ENCODE measurements at places on chromosomes 12 and 14.

DNA sequence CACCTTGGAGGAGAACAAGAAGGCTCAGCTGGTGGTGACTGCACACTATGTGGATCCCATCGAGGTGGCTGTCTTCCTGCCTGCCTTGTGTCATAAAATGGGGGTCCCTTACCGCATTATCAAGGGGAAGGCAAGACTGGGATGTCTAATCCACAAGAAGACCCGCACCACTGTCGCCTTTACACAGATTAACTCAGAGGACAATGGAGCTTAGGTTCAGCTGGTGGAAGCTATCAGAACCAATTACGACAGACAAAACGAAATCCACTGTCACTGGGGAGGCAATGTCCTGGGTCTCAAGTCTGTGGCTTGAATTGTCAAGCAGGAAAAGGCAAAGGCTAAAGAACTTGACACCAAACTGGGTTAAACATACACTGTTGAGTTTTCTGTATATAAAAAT lies 12.6 kb downstream of the TRAPPC6B start:
- DNase-seq, result no peak

DNA sequence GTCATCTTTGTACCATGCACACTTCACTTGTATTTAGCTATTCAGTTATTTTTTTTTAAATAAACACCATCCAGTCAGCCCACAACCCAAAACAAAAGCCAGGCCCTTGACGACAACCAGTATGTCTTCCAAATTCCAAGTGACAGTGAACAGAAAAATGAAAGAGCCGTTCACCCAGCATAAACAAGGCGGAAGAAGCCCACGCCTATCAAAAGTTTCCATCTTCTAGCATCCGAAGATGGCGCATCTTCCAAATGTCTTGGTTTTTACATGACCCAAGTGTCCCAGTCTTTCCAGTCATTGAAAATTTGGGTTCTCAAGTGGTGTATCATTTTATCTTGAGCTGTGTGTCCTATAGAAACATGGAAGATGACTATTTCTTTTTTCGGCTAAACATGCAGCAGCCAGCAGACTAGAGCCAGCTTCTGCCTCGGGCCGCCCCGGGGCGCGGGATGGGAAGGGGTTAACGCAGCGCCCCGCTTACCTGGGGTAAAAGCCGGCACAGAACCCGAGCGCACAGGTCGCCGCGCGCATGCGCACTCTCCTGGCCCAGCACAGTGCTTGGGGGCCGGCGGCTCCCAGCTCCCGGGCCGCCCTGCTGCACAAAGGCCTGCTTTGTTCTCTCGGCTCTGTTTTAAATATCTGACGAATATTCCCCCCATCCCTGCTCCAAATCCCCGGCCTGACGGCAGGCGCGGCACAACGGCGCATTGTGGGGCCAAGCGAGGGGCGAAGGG lies 164.8 kb downstream of the ZFP36L1 start:
- peak; percentile 32 for DNase-seq

DNA sequence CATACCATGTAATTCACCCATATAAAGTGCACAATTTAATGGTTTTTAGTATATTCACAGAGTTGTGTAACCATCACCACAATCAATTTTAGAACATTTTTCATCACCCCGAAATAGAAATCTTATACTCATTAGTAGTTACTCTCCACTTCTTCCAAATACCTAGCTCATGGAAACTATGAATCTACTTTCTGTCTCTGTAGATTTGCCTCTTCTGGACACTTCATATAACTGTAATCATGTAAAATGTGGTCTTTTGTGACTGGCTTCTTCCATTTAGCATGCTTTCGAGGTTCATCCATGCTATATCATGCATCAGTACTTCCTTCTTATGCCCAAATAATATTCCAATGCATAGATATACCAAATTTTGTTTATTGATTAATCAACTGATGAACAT lies 10.8 kb downstream of the DNAI7 start:
- no peak for DNase-seq

GRCh38 chr12:34606749-34607519 lies 584.6 kb downstream of the ALG10 start:
- DNase-seq, result no peak

DNA sequence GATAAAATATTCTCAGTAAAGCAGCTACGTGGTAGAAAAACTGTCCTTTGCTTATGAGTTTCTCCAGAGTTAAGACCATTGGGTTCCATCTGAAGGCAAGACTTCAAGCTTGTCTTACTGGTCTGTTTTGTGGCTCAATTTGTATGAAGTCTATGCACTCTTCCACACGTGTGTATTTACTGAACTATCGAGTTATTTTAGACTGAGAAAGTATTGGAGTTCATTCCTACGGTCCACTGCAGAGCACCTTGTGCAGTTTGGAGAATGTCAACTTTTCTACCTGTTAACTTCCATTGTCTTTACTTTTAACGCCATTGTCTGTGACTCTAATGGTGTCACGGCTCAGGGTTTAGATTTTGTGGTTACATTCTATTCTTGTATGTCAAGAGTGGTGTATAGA lies 3.7 kb downstream of the HIF1A start:
- no peak for DNase-seq

GRCh38 chr12:96255077-96255476 lies 60.9 kb downstream of the ELK3 start:
- no peak for DNase-seq

DNA sequence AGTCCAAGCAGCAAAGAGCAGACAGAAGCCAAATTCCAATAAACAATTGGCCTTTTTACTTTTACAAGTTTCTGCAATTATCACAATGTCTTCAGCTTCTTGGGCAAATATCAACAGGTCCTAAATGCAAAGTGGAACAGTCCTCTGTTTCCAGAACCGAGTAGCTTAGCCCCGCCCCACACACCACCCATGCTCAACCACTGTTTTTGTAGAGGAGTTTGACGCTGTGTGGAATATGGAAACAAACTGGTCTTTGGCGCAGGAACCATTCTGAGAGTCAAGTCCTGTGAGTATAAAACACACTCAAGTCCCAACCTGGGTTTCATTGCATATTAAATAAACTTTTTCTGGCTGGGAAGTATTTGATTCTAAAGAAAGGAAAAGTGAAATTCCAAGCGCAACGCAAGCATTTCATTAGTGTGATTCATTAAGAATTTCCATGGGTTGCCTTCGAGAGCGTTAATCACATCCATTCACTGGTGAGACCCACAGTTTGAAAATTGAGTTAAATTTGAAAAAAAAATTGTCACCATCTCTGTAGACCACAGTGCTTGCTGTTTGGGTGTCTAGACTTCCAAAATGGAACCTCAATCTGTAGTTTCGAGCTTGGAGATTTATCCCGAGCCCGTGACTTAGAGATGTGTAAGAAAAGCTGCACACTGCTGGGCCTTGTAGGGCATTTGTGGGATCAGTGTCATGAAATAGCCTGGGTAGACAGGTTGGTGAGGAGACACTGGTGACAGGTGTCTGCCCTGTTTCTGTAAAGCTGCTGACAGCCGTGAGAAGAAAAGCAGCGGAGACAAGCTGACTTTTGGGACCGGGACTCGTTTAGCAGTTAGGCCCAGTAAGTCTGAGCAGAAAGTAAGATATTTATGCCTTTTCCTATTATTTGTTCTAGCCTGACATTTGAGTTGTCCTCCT lies 96.1 kb downstream of the DAD1 start:
- no peak for DNase-seq

- no peak for DNase-seq
Observed at GRCh38 chr12:71400481-71400880, 39.1 kb upstream of the LGR5 start.

GRCh38 chr12:12521044-12521485 lies 41.6 kb downstream of the DUSP16 start:
- no peak for DNase-seq

DNA sequence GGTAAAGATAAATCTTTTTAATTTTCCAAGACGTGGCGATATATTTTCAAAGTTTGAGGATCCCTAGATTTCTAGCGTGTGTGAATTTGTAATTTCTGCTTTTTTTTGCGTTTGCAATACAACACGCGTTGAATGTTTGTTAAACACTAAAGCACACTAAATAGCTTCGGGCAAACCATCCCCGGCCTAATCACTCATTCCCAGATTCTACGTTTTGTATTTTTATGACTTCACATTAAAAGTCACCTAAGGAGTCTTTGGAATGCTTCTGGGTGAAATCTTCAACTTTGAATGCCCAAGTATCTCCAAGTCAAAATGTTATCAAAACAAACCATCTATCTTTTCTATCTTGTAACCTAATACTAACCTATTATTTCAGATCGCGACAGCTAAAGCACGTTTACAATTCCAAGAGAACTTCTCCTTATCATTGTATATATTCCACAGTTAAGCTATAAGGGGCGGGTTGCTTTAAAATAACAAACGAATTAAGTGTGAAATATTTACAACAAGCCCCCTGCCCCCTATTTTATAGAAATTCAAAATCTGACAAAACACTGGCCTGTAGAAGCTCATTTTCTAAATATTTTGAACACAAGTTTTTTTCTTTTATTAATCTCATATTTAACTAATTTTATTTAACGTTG lies 1.1 kb downstream of the ALX1 start:
- no peak for DNase-seq

GRCh38 chr12:97572220-97572619 lies 109.6 kb downstream of the RMST start:
- no peak for DNase-seq

- DNase-seq, result no peak
Observed at GRCh38 chr12:43102546-43103264, 449.3 kb downstream of the ADAMTS20 start.

GRCh38 chr12:70831543-70831942 lies 89.0 kb downstream of the PTPRR start:
- no peak for DNase-seq

- no peak for DNase-seq
Observed at GRCh38 chr12:27309293-27309994, 23.2 kb upstream of the BMAL2 start.

GRCh38 chr12:106296179-106296877 lies 6.2 kb upstream of the TCP11L2 start:
- no peak for DNase-seq

DNA sequence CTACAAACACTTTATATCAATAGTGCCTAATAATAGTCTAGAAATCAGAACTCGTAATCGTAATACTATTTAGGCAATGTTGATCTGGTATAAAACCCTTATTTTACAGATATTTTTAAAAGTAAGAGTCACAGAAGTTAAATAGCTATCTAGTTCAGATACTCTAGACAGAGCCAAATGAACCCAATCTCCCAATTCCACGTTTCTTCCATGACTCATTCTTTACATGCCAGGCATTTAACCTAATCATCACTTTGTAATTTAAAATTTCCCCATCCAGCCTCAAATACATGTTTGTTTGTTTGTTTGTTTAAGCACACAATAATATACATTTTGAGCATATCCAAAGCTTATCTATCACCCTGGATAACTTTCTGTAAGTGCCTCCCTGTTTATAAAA lies 36.4 kb upstream of the GARIN6 start:
- no peak for DNase-seq

DNA sequence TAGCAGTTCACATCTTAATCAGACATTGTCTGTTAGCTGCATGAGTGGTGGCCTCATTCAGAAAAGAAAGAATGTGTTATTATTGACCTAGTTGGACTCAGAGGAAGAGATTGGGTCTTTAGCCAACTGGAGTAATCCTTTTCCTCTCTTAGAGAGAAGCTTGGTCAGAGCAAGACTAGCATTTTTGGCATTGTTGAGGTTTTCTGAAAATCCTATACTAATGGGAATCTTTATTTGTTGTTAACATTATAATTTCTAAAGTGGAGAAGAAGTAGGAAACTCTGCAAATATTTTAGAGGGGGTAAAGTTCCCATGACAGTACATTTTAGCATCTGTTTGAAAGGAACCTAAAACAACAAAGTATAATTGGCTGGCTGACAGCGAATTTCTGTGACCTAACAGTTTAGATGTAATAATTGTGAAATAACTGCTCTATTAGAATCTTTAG lies 9.7 kb downstream of the TOX4 start:
- no peak for DNase-seq

- DNase-seq, result no peak
Observed at GRCh38 chr12:48572326-48572725, 2.5 kb upstream of the LALBA start.

DNA sequence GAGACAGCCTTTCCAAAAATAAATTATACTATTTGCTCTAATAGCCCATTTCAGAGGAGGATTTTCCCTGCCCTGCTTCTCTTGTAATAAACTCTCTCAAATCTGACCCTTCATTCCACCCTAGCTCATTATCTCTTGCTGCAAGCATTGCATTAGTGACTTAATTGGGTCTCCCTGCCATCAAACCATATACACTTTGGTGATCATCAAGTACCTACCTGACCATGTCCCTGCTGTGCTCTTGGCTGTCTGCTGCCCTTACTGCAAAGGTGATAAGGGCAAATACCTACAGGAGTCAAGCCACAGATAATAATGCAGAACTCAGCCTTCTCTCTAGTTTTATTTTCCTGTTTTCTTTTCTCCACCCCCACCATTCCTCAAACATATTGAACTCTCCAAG lies 88.4 kb downstream of the LIN7A start:
- no peak for DNase-seq
